AG04450 (cell line): ENCODE measurements at places on chromosomes 11 and 22. TPM values are rescaled to one million over a fixed set of nuclear protein-coding genes. Genes with fewer than 3 reads are reported as not detected.

The CNTF gene
- 0.55 and 1.1 TPM in 2 replicates for polyA plus RNA-seq

The SYT7 gene
- 0.45 and 0.60 TPM in 2 replicates for polyA plus RNA-seq

The TUBA8 gene
- polyA plus RNA-seq: 2.7 and 3.0 TPM in 2 replicates

The ENTHD1 gene
- not detected in 2 replicates for polyA plus RNA-seq

The UBQLNL gene
- polyA plus RNA-seq: 0.31 and 0.42 TPM in 2 replicates

The PCF11 gene
- 20.0 and 32.7 TPM in 2 replicates for polyA plus RNA-seq

The DTX4 gene
- 1.4 and 2.2 TPM in 2 replicates for polyA plus RNA-seq

DNA sequence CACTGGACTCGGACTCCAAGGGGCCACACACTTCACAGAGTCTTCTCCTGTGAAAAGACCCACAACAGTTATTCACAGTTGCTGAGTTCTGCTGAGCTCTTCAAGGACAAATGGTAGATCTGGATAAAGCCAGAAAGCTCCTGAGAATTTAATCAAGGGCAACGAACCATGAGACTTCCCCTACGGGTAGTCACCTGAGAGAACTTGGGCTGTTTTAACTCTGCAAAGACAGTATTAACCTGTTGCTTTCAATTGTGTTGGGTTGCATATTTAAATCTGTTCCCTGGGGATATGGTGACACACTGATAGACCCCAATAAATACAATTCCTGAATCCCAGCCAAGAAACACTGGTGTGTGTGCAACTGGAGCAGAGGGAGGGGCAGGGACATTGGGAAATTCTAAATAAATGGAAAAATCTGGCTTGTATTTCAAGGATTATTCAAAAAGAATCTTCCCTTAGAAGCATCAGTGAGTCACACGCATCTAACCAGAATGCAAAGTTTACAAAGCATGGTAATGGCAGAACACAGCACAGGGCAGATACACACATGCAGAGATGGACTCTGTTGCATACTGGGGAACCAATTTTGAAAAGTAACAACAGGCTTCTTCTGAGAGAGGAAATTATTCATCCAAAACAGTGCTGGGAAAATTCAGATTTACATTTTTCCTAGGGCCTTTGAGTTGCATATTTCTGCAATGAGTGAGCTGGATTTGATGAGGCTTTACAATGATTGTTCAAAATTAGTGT is 4.0 kb downstream of the KCNJ1 start:
- DNase-seq: peak; percentile 16

DNA sequence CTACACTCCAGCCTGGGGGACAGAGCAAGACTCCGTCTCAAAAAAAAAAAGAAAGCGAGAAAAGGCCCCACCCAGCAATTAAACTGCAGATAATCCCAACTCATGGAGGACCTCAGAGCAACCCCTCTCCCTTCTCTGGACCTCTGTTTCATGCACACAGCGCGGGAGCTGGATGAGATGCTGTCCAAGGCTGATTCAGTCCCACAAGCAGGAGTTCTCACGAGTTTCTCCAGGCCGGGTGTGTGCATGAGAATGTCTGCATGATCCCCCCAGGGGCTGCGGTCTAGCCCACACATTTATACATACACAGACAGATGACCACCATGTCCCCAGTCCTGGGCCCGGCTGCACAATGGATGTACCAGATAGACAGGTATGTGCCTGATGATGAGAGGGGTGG is 19.4 kb downstream of the ELFN2 start:
- no peak for DNase-seq

DNA sequence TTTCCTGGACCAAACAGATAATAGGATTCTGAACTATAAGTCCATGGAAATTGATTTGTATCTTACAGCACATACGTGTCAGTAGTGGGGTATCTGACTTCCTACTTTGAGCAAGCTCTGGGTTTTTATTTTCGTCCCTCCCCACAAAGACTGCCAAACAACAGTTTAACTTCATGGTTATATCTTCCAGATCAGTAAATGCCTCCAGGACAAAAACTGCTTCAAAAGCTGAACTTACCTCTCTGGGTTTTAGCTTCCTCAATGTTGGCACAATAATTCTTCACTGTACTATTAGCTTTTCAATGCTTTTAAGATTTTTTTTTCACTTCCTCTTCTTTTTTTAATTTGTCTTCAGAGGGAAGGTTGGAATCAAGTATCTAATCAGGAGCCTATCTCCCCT is 4.2 kb upstream of the DPF2 start:
- DNase-seq: no peak

DNA sequence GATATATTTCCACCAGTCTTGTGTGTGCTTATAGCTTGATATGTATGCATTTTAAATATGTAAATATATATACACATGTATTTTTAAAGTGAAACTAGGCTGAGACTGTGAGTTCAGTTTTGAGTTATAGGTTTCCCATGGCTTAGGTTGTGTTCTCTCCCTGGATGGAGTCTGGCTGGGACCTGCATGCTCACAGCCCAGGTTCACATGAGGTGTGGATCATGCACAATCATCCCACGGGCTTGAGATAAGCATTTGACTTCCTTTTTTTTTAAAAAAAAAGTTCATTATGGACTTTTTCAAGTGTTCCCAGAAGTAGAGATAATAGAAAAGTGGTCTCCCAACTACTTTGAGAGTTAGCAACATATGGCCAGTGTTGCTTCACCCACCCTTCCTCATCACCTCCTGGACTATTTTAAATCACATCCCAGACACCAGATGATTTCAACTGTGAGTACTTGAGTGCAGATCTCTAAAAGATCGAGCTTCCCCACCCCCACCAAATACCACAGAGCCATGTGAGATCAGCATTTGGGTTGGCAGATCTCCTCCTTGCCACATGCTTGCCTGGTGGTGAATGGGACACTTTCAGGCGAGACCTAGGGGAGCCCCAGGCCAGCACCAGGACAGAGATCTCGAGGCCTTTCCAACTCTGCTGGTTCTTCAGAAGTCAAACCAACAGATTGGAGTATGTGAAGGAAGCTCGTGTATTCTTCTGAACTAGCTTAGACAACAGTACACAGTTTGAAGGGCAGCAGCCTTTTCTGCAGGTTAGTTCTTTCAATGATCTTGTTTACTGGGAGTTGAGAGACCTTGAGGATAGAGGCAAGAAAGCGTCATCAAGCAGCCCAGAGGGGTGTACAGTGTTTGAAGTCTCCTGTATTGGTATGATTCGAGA is 15.9 kb downstream of the MED15 start:
- no peak for DNase-seq

DNA sequence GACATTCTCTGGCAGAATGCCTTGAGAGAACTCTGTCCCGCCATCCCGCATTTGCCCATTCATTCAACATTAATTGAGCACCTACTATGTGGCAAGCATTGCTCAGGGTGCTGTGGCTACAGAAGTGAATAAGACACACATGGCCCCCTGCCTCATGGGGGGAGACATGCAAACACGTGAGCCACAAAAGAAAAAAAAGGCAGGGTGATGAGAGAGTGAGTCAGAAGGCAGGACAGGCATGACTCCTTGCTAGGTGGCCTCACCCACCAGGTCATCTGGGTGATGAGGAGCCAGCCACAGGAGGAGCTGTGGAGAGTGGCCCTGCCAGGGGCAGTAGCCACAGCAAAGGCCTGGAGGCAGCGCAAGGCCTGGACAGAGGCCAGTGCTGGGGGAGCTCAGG is 4.9 kb downstream of the CHRM4 start:
- DNase-seq: no peak

- DNase-seq: no peak
Observed at GRCh38 chr11:95907476-95907875, 16.4 kb downstream of the MTMR2 start.

- DNase-seq: no peak
Observed at GRCh38 chr11:75593286-75593915, 31.3 kb downstream of the SERPINH1 start.

DNA sequence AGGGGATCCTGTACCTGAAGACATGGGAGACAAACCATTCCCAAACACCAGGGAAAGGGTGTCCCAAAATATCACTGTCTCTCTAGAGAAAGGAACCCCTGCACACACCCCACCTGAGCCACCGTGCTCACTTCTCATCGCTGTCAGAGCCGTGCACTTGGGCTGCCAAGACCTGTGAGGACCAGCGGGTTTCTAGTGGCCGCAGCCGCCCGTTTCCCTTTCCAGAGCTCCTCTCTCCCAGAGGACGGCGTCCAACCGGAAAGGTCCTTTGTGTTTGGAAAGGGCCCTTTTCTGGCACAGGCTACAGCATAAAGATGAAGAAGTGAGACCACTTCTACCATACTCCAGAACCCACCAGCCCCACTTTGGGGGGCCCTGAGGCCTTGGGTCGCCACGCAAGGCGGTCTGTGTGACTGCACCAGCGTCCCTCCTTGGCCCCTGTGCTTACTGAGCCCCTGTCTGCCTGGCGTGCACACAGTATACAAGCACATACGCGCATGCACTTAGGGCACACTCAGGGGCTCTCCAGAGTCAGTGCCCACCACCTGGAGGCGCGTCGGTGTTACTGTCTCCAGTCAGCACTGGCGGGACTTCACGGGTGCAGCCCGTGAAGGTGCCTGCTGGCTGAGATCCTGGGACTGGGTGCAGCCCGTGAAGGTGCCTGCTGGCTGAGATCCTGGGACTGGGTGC is 381.8 kb downstream of the TBC1D22A start:
- DNase-seq: no peak

- no peak for DNase-seq
Observed at GRCh38 chr11:43693731-43694130, 13.2 kb downstream of the HSD17B12 start.

- DNase-seq: no peak
Observed at GRCh38 chr22:40939202-40939601, 12.0 kb upstream of the RBX1 start.

DNA sequence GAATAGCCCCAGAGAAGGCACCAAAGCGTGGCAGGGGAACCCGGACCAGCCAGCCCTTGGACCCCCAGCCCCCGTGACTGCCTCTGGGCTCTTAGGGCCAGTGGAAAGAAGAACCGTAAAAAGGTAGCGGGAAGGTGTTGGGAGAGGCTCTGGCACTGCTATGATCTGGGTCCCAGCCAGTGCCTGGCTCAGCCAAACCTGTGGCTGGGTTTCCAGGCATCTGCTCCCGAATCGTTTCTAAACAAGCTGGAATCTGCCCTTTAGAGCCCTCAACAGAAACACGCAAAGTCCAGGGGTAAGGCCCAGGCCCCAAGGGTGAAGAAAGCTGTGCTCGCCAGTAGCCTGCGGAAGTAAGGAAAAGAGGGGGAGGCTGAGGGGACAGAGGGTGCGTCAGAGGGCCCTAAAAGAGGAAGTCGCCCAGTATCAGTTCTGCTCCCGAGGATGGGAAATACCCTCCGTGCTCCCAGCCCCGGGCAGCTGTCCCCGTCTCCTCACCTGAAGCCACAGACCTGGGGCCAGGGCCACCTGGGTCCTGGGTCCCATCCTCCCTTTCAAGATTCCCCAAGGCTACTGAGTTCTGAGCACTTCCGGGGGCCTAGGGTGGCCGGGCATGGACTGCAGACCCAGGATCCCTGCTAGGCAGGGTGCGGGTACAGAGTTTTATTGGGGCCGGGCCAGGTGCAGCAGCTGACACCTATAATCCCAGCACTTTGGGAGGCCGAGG is 24.7 kb downstream of the IL10RA start:
- no peak for DNase-seq

DNA sequence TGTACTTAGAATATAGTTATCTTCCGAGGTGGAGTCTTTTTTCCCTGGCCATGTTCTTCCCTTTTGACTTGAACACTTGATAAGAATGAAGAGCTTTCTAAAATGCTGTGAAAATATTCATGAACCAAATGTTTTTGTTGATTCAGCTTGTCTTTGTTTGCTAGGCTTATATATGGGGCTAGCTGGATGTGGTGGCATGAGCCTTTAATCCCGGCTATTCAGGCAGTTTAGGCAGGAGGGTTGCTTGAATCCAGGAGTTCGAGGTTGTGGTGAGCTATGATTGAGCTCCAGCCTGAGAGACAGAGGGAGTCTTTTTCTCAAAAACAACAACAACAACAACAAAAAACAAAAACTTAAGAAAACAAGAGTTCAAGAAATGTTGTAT is 23.1 kb downstream of the CBL start:
- DNase-seq: no peak

DNA sequence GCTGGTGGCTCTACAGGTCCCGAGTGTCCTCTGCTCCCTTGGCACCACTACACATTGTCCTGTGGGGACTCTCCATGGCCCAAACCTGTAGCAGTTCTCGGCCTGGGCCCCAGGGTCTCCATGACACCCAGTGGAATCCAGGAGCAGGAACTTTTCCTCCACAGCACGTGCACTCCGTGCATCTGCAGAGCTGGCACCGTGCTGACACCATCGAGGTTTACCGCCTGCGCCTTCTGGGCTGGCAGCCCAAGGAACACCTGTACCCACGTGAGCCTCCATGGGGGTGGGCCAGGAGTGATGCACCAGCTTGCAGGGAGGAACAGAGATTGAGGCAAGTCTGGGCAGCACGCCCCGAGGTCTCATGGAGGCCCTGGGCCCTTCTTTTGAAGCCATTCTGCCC is 25.2 kb downstream of the TSPAN32 start:
- DNase-seq: no peak

DNA sequence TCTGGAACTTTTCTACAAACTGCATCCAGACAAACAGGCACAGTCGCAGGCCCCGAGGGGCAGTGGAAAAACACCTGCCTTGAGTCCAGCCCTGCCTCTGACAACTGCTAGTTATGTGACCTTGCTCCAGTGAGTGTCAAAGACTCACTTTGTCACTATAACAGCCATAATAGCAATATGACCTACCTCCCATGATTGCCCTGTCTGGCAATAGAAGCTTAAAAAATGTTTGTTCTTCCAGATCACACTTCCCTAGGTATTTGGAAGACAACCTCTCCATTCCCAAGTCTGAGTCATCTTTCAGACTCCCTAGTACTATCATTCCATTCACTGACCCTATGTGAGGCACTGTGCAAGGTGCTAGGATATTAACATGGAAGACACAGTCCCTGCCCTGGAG is 74.5 kb downstream of the RPL27A start:
- DNase-seq: no peak

- DNase-seq: peak; percentile 38
Observed at GRCh38 chr11:122100037-122100755, 15.8 kb downstream of the BLID start.

GRCh38 chr22:19304547-19304946 is 13.0 kb upstream of the CLTCL1 start:
- DNase-seq: no peak

- no peak for DNase-seq
Observed at GRCh38 chr11:69818603-69819441, at the start of gene FGF3. FGF3 (minus strand) TSS chr11:69819416; CDS start chr11:69818933, 483 bp downstream.

DNA sequence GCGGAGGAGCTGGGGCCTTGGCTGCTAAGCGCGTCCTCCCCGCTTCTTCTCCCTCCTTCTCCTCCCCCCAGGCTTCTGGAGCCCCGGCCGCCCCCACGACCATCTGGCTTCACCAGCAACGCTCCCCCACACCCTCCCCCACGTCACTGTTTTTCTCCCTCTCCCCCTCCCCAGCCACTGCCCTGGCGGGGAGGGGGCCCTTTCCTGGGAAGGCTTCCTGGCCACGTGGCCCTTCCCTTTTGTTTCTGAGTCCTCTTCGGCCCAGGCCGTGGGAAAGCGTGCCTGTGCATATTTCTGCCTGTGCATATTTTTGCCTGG is 27.7 kb downstream of the RTN4R start:
- no peak for DNase-seq

DNA sequence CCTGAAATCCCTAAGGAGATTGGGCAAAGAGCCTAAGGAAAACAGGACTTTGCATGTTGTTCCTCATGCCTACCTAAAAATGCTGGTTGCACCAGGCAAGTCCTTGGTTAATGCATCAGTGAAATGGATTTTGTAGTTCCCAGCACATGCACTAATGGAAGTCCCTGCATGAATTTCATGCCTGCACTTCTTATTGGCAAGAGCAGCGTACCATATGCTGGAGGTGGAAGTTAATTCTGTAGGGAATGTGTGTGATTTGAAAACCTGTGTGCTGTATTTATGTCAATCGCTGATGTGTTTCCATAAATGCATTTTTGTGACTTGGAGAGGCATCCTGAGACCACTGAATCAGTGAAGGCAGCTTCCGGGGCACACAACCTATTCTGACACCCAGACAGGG is 140.3 kb upstream of the MTNR1B start:
- no peak for DNase-seq

GRCh38 chr22:49793871-49794270 is 33.8 kb downstream of the BRD1 start:
- DNase-seq: no peak
